Iris pigment epithelial cell (primary cell): ENCODE measurements at places on chromosomes 4 and X.

- peak; percentile 59 for DNase-seq
These were observed 116.1 kb downstream of the SHROOM3 start for GRCh38 chr4:76550966-76551780.

DNA sequence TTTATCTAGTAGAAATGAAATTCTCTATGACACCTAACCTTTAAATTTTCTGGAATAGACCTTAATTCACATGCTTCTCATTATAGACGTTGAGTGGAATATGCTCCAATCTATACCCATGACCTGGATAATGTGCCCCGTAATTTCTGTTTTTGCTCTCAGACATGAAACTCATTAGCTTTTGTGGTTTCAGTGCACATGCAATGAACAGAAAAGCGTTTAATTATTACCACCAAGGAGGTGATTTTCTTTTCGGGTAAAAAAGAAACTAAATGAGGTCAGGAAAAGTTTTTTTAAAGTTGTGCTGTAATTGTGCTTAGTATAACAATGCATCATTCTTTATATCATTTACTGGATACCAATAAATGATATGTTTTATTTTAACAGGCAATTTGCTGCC, 1703.9 kb upstream of the TENM3 start:
- no peak for DNase-seq

DNA sequence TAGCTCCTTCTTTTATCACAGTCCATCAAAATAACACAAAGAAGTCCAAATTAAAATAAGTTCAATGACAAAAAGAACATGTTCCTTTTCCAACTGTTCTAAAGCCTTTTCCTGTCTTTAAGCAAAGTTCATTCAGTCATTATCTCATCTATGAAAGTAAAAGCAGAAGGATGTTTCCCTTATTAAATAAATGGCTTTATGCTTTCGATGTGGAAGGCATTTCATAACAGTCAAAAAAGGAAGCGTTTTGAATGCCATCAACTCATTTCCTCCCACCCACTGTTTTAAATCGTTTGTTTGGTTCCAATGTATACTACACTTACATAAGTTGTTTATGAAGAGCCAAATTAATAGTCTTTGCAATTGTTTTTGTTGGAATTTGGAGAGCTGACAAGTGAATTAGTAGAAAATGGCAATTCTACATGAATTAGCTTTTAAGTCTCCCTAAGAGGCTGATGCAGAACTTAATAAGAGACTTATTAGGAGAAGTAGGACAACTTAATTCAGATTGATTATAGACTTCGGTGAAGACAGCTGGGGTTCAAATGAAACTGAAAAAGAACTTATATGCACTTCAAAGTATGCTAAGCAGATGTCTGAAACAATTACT, 392.6 kb upstream of the FTHL17 start:
- no peak for DNase-seq

DNA sequence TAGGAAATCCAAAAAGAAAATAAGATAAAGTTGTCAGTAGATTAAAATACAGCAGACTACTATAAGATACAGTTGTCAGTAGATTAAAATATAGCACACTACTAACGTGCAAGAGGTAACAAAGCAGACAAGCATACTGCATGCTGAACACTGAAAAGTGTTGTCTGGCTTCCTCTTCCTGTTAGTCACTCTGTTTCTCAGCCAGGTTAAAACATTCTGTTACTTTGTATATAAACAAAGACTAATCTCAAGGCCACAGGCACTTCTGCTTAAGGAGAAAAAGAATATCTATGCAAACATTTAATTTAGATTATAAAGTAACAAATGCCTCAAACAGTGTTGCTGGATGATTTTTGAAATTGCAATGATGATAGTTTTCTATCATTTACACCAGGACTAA, 41.0 kb upstream of the SCD5 start:
- DNase-seq = peak; percentile 87

GRCh38 chrX:49701323-49701722, 5.5 kb upstream of the PAGE1 start:
- DNase-seq = no peak

- no peak for DNase-seq
These were observed 15.3 kb downstream of the PARM1 start for GRCh38 chr4:74948236-74948635.
